Testis (tissue), 5 donors: ENCODE measurements at places on chromosomes 7 and 10.
A peak's percentile ranks its signal among the peaks of the same experiment; 100 is the strongest.

GRCh38 chr10:101464599-101464998, 110.6 kb downstream of the BTRC start:
- H3K27ac ChIP-seq = no peak overlapping the region
- H3K27me3 ChIP-seq = no peaks in the 10 kb centered on the region
- H3K36me3 ChIP-seq = no peaks in the 10 kb centered on the region
- no peak for DNase-seq
- peaks cover 8% of the 10 kb centered on the region for H3K4me1 ChIP-seq

GRCh38 chr7:155761162-155761561, 51.1 kb downstream of the SHH start:
- no peak for DNase-seq
- H3K4me1 ChIP-seq = no peaks in the 10 kb centered on the region
- no peaks in the 10 kb centered on the region for H3K36me3 ChIP-seq
- no peak overlapping the region for H3K27ac ChIP-seq
- H3K4me3 ChIP-seq = no peak overlapping the region

- H3K36me3 ChIP-seq = no peaks in the 10 kb centered on the region
- H3K27me3 ChIP-seq = no peaks in the 10 kb centered on the region
- no peak overlapping the region for H3K4me3 ChIP-seq
- no peak overlapping the region for H3K27ac ChIP-seq
Measured at GRCh38 chr10:80131499-80131901, 1.0 kb upstream of the PLAC9 start.

DNA sequence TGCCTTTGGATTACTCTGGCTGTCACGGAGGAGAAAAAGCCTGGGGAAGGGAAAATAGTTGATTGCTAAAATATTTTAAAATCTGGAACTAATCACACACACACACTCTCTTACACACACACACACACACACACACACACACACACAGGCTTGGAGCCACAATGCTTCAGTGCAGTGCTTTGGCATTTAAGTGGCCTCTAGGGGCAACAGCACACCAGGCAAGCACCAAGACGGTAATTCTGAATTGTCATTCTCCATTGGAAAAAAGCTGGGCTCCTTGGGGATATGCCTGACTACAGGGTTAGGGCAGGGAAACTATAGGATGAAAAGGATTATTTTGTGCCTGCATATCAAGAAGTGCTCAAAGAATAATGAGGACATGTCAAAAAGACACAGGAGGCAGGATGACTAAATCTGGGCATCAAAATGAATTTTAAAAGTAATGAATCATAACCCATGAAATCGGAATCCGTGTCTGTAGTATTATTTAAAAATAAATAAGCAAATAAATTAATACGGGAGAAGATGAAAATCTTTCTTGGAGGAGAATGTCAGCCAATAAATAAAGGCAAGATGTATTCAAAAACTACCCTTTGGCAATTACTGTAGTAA, 30.4 kb upstream of the DDC start:
- peak; percentile 60 for DNase-seq
- no peaks in the 10 kb centered on the region for H3K27me3 ChIP-seq
- H3K27ac ChIP-seq = no peak overlapping the region
- no peaks in the 10 kb centered on the region for H3K36me3 ChIP-seq
- H3K4me1 ChIP-seq = peaks cover 6% of the 10 kb centered on the region
- no peak overlapping the region for H3K4me3 ChIP-seq

DNA sequence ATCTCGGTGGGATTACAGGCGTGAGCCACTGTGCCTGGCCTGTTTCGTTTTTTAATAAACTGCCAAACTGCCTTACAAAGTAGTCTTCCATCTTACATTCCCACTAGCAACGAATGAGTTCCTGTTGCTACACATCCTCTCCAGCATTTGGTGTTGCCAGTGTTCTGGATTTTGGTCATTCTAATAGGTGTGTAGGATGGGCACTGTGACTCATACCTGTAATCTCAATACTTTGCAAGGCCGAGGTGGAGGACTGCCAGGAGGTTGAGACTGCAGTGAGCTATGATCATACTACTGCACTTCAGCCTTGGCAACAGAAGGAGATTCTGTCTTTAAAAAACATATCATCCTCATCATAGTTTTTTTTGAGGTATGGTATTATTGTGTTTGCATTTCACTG, 21.4 kb upstream of the RSBN1L start:
- no peak overlapping the region for H3K27ac ChIP-seq
- no peaks in the 10 kb centered on the region for H3K4me1 ChIP-seq

GRCh38 chr10:124354411-124355382, 64.0 kb downstream of the OAT start:
- H3K27me3 ChIP-seq = no peaks in the 10 kb centered on the region
- no peak overlapping the region for H3K27ac ChIP-seq
- peaks cover 3% of the 10 kb centered on the region for H3K4me1 ChIP-seq
- peak; percentile 71 for DNase-seq

DNA sequence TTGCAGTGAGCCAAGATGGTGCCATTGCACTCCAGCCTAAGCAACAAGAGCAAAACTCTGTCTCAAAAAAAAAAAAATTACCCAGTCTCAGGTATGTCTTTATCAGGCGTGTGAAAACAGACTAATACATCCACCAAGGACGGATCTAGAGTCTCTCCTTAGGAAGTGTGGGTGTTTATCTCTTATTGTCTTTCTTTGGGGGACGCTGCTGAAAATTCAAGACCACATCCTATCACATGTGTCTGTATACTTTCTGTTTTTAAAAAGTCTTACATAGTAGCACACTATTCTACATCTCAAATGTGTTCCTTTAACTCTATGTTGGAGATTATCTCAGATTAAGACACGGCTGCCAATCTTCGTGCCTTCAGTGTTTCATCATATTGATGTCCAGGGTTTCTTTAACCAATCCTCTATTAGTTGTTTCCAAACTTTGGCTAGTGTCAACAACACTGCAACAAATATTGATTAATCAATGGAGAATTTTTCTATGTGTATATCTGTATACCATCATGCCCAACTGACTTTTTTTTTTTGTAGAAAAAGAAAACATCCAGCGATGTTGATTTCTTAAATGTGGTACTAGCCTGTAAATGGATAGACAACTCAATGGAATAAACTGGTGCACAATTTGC, 92.3 kb upstream of the KDM7A start:
- no peak overlapping the region for H3K27ac ChIP-seq
- no peak overlapping the region for H3K4me3 ChIP-seq
- no peaks in the 10 kb centered on the region for H3K4me1 ChIP-seq
- no peaks in the 10 kb centered on the region for H3K36me3 ChIP-seq
- H3K27me3 ChIP-seq = no peaks in the 10 kb centered on the region

DNA sequence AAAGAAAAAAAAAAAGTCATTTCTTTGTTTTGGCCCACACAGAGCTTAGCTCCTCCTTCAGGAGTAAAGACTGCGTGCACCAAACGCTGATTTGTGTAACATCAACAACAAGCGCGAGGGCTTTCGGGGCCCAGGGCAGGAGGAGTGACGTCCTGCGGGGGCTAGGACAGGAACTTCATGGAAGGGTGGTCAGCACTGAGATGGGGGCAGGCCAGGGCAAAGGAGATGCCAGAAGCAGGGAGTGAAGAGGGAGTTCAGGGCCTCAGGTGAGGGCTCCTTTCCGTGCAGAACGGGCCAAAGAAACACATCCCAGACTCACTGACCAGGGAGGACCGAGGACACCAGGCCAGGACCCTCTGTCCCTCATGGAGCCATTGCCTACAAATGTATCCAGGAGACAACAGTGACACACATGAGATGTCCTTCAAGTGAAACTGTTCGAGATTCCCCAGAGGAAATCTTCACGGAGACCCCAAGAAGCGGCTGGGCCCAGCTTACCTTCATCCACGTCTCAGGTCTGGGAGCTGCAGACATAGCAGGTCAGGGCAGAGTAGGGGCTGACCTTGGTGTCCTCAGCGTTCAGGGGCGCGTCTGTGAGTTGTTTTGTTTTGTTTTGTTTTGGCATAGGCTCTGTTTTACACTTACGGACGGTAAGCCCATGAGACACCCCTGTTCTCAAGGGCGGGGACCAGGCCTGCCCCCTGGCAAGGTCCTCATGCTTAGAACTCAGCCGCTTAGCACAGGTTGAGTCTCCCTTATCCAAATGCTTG, 30.4 kb upstream of the SHH start:
- no peaks in the 10 kb centered on the region for H3K36me3 ChIP-seq
- no peak overlapping the region for H3K27ac ChIP-seq
- H3K4me3 ChIP-seq = no peak overlapping the region
- H3K27me3 ChIP-seq = no peaks in the 10 kb centered on the region
- DNase-seq = no peak

DNA sequence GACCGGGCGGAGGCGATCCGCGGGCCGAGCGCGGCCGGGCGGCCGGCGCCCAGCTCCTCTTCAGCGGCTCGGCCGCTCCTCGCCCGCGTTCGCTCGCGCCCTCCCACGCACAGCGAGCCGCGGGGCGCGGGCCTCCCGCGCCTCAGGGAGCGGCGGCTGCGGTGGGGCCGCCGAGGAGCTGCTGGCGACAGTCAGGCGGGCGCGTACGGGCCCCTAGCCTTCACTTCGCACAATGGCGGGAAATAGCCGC, at the start of gene MCMBP:
Gene MCMBP (minus strand): TSS at position 234 of the 250 bp plus-strand sequence. CDS start 259 bp downstream, outside the sequence.
- no peaks in the 10 kb centered on the region for H3K27me3 ChIP-seq
- no peaks in the 10 kb centered on the region for H3K36me3 ChIP-seq
- H3K4me3 ChIP-seq = peak within 1 kb of the TSS; percentile 86
- H3K4me1 ChIP-seq = peaks cover 8% of the 10 kb centered on the region
- peak within 1 kb of the TSS; percentile 86 for H3K27ac ChIP-seq

DNA sequence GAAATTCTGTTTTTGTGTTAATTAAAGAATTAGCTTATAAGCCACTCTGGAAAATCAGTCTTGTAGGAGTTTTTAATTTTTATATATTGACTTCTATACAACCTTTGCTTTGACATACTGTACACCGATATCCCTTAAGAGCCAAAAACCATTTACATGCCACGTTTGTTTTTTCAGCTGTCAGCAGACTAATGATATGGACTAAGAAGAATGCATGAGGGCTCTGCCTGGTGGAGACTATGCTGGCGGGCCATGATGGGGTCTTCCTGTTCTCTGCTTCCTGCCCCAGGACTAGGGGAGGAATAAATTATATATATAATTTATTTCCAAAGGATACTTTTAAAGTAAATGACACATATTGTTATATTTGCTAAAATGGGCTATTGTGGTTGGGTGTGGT, 96.3 kb downstream of the CDK14 start:
- no peaks in the 10 kb centered on the region for H3K36me3 ChIP-seq
- H3K4me3 ChIP-seq = no peak overlapping the region
- no peak overlapping the region for H3K27ac ChIP-seq
- no peaks in the 10 kb centered on the region for H3K4me1 ChIP-seq
- H3K27me3 ChIP-seq = no peaks in the 10 kb centered on the region

- H3K36me3 ChIP-seq = no peaks in the 10 kb centered on the region
- H3K27me3 ChIP-seq = no peaks in the 10 kb centered on the region
- no peak overlapping the region for H3K27ac ChIP-seq
- no peak for DNase-seq
- no peaks in the 10 kb centered on the region for H3K4me1 ChIP-seq
Measured at GRCh38 chr7:132536654-132537395, 39.4 kb downstream of the PLXNA4 start.
